ENCODE measurements at places on chromosomes 2 and 18.
A peak's percentile ranks its signal among the peaks of the same experiment; 100 is the strongest.

GRCh38 chr2:165871025-165871424 lies 77.0 kb upstream of the GALNT3 start:
- DNase-seq = no peak

DNA sequence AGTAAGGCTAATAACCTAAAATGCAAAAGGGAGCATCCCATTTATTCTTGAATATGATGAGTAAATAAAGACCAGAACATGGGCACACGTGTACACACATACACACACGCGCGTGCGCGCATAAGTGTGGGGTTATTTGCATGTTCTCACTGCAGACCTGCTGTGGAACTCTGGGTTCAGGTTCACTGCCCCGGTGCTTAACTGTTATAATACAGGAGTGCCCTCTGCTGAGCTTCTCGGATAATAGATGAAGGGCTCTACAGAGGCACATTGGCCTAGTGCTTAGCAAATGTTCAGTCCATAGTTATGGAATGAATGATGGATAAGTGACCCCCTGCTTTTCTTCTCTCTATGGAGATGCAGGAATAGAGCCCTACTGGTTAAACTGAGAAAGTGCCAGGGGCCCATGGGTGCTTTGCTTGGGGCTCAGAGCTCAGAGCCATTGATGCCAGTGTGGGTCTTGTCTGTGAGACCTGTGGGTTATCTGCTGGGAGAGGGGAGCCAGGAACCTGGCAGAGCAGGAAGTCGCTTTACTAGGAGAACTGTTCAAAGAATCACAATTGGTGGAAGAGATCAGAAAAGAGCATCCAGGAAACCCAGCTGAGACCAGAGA lies 3.6 kb upstream of the ARL4C start:
- no peak for DNase-seq

- DNase-seq = no peak
Observed at GRCh38 chr2:43294973-43295603, 68.7 kb upstream of the ZFP36L2 start.

GRCh38 chr2:58965602-58966001 lies 724.5 kb upstream of the FANCL start:
- DNase-seq = no peak

DNA sequence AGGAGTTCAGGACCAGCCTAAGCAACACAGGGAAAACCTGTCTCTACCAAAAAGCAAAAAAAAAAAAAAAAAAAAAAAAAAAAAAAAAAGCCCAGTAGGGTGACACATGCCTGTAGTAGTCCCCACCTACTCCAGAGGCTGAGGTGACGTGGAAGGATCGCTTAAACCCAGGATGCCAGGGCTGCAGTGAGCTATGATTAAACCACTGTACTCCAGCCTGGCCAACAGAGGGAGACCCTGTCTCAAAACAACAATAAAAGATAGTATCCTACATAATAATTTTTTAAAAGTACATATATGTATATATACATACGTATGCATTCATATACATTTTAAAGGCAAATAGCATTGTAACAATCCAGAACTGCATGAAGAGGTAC lies 51.7 kb downstream of the SOS1 start:
- no peak for DNase-seq

DNA sequence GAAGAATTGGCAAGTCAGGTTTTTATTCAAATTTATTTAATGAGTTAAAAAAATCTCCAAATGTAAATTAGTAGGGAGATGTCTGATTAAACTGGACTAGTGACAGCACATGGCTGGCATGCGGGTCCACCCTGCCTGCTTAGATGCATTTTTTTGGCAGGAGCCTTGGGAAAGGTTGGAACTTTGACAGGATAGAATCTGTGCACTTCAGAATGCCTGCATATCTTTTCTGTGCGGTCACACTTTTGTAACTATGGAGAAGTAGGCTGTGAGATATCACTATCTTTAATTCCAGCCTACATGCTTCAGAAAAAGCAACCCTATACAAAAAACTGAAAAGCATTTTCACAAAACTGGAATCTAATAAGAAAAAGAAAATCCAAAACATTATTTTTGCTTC lies 317.8 kb downstream of the MBD2 start:
- DNase-seq = peak; percentile 25

DNA sequence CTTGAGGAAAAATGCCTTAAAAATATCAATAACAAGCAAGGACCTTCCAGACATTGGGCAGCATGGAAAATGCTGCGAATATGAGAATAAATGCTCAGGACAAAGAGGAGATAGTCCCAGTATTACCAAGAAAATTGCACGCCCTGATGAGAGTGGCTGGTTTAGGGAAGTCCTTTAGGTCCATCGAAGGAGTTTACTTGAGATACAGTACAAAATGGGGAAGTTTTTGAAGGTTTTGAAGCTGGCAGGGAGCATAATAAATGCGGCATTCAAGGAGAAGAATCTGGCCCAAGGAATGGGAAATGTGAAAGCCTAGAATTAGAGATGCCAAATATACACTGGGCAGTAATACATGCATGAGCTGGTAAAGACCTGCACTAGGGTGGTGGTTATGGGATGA lies 90.2 kb upstream of the SPATS2L start:
- DNase-seq = no peak

DNA sequence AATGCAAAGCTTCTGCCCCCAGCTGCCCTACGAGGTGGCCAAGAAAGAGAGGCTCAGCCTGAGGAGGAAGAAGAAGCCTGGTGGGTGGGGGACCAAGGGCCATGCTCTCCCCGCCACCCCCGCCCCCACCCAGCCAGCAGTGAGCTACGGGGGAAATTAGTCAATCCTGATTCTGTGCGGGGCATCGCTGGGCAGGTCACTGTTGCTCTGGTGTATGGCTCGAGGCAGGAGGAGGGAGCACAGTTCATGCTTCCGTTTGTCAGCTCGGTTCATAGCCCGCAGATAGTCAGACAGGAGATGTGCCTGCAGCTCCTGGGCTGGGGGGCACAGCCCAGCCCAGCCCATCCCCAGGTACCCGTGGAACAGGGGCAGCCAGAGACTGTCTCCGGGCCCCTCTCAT lies 17.1 kb downstream of the RAMP1 start:
- no peak for DNase-seq

DNA sequence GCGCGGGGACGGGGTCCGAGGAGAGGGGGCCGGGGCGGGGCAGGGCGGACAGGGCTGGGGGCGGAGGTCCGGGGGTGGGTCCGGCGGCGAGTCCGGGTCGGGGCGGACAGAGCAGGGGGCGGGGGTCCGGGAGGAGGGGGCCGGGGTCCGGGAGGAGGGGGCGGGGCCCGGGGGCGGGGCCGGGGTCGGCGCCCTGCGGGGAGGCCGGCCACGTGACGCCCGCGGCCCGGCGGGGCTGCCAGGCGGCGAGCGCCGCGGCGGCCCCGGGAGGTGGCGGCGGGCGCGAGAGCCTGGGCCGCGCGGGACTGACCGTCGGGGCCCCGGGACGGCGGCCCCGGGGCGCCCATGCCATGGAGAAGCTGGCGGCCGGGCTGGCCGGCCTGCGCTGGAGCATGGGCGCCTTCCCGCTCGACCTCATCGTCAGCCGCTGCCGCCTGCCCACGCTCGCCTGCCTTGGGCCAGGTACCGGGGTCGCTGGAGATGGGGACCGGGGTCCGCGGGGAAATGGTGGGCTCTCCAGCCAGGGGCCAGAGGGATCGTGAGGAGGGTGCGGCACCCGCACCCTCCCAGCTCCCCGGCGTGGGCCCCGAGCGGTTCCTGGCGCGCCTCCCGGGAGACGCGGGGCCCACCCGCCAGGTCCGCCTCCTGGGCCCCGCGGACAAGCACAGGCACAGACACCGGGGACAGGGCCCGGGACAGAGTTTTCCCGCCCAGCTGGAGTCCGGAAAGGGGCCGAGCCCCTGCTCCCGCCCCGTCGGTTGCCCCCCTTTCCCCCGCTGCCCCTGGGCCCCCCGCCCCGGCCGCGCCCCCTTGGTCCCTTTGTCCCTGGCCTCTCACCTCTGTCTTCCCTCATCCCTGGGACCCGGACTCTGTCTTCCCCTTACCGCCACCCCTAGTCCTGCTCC lies at the start of gene GAREM2:
GAREM2 (plus strand) TSS at position 218 of the 905 bp plus-strand sequence; CDS start at position 351, 133 bp downstream.
- DNase-seq = no peak

DNA sequence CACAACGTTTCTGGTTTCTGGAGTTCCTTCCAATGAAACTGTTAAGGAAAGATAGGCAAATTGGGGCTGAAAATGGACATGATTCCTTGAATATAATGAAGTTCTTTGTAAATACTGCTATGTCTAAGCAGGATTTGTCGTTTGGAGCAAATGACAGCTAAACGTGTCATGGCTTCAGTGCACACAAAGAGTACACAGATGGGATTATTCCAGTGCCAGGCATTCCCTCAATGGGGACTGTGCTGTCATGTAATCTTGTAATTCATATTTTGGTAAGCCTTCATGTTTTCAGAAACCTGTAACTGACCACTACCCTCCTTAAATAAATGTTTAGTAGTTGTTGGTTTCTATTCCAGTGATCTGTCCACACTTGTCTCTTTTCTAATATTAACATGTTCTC lies 404.7 kb upstream of the CDH7 start:
- DNase-seq = no peak

- DNase-seq = no peak
Observed at GRCh38 chr2:205386109-205386508, 296.2 kb upstream of the NRP2 start.

DNA sequence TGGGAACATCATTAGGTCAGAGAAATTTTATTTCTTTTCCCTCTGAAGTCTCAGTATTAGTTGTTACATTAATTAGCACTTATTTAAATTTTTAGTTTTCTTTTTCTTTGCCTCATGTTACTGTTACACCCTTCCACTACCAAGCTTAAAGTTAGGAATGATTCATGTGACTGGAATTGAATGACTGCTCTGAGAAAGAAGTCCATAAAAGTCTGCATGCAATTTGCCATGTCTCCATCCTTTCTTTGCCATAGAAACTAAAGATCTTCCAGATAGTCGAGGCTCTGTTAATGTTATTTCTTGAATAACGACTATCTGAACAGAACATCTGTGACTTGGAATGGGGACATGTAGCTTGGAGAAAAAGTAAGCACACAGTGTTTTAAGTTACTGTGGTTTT lies 1269.8 kb upstream of the PIK3C3 start:
- no peak for DNase-seq

DNA sequence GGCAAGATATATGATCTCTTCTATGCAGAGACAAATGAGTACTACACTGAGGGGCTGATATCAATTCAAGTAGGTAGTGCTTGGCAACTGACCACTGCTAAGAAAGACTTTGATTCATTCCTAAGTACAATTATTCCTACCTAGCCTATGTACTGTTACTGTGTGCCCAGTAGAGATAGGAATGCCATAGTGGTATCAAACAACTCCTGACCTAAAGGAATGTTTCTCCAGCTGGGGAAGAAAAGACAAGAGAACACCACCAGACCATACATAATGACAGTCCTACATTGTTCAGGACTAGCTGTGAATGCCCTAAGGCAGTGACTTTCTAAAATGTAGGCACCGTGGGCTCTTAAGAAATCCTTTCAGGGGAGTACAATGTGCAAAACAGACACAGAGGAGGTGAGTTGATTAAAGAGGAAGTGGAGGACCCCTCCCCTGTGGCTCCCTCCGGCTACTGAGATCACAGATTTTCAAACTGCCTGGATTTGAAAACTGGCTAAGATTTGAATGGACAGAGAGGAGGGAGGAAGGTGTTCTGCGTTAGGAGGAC lies 89.1 kb downstream of the ANTXR1 start:
- DNase-seq = no peak

DNA sequence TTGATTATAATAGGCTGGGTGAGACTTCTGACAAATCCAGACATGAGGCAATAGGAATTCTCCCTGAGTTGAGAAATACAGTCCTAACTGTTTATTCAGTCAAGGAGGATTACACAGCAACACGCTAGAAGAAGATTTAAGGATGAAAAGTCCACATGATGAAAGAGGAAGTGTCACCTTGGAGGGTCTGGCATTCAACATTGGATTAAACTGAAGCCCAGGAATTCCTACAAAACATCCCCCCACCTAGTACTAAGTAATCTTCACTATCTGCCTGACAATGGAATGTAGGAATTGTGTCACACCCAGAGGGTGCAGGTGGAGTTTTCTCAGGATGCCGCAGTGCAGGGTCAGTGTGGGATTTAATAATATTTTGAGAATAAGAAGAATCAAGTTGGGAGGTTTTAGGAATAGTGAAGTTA lies 142.4 kb downstream of the SOCS6 start:
- DNase-seq = no peak

- no peak for DNase-seq
Observed at GRCh38 chr2:174572556-174572955, 25.0 kb downstream of the WIPF1 start.

DNA sequence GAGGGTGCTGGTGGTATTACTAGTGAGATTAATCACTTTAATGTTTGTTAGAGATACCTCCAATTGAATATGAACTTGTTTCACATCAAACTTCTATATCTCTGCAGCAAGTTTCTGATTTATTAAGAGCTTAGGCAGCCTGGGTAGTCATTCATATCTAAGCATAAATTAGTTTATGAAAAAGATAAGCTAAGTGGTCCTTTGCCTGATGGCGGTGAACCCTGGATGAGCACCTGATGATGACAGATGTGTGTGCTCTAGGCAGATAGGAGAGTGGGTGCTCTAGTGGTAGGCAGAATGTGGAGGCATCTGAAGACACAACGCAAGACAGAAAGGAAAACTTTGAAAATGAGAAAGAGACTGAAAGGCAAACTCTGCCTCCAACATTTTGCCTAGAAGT lies 5.0 kb downstream of the FKBP7 start:
- DNase-seq = no peak

GRCh38 chr2:232022718-232023117 lies 61.2 kb downstream of the DIS3L2 start:
- no peak for DNase-seq

DNA sequence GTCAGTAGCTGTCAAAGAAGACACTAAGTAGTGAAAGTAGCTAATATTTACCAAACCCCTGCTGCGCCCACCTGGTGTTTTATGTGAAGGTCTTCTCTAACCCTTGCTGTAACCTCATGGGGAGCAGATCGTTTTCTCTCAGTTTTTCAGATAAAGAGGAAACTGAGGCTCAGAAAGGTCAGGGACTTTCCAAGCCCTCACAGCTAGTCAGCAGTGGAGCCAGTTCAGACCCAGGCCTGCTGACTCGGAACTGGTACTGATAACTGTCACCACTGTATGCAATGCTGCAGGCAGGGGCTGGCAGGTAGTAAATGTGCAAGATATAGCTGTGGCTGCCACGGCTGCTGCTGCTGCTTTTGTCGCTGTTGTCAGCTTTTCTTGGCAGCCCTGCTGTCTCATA lies 69.1 kb downstream of the LRRFIP1 start:
- no peak for DNase-seq

- DNase-seq = no peak
Observed at GRCh38 chr2:3440477-3440876, 61.0 kb downstream of the TRAPPC12 start.

- DNase-seq = no peak
Observed at GRCh38 chr18:48581206-48581605, 42.4 kb downstream of the CTIF start.

GRCh38 chr18:22983175-22983574 lies 50.0 kb downstream of the RBBP8 start:
- DNase-seq = peak; percentile 15

DNA sequence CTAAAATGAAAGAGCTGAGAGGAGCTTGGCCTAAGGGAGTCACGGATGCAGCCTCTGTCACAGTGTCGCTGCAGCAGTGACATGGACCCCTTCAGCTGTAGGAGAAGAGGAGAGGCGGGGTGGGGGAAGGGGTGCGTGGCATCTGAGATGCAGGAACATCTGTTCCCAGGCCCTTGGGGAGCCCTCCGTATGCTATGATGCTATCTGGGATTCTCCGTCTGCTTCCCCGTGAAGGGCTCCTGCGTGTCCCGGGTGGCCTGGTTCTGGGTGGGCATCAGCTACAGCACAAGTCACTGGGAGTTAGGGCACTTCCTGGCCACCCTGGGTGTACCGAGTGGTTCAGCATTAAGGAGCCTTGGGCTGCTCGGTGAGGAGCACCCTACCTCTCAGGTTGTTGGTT lies 35.6 kb upstream of the B3GNT7 start:
- DNase-seq = no peak
